ENCODE measurements at places on chromosomes 3 and 15.
A peak's percentile ranks its signal among the peaks of the same experiment; 100 is the strongest.

DNA sequence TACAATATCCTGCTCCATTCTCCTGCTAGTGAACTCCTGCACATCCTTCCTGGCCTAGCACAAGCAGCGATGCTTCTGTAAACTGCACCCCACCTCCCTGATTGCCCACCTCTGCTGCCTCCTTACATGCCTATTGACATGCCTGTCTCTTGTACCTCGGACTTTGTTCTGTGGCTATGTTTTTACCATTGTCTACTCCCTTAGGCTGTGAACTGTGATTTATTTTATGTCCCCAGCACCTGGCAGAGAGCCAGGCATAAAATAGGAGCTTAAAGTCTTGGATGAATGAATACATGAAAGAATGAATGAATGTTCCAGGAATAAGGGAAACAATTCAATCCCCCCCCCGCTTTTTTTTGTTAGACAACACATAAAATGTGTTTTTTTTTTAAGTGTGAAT, 210.0 kb downstream of the MYRIP start:
- no peak for DNase-seq

GRCh38 chr3:174409086-174409743, 449.9 kb upstream of the NAALADL2 start:
- no peak for DNase-seq

- peak; percentile 26 for DNase-seq
These were observed 44.5 kb downstream of the CMSS1 start for GRCh38 chr3:99862208-99862607.

DNA sequence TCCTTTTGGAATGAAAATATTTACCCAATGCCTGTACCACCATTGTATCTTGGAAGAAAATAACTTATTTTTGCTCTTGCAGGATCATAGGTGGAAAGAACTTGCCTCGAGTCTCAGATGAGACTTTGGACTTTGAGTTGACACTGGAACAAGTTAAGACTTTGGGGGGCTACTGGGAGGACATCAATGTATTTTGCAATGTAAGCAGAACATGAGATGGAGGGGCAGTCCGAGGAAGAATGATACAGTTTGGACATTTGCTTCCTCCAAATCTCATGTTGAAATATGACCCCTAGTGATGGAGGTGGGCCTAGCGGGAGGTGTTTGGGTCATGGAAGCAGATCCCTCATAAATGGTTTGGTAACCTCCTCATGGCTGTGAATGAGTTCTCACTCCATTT, 1428.6 kb downstream of the ZPLD1 start:
- no peak for DNase-seq

Data from RWPE1 (cell line).